ENCODE measurements at places on chromosomes 3 and 15.
A peak's percentile ranks its signal among the peaks of the same experiment; 100 is the strongest.

DNA sequence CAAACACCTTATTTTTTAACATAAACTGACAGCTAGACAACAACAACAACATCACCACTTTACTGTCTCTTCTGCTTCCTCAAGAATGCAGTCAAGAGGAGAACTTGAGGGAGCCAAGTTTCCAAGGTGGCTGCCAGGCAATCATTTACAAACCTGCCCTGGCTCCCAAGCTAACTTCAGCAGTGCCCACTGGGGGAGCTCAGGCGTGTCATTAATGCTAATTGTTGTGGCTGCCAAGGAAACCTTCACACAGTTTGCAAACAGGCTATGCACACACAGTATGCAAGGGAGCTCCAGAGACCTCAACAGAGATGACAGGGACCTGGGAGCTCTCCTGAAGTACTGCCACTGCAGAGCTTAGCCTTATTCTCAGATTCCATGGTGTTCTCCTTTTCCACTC, 2.1 kb downstream of the DZIP1L start:
- DNase-seq: peak; percentile 48

GRCh38 chr15:69792823-69793222, 304.9 kb downstream of the TLE3 start:
- no peak for DNase-seq

DNA sequence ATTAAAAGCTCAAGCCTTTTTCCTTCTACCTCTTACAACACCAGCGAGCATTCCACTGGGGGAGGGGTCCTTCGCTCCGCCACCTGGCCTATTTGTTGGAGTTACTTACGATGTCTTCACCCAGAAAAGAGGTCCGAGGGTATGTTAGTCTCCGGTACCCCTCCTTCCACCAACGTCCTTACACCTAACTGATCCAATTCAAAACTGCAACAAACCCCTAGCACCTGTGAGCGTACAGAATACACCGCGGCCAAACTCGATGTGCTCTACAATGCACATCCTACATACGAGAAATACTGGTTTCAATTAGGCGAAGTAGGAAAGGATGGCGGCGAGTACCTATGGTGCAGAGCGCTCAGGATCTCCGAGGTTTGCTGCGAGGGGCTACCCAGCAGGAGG, 944 bp downstream of the SLITRK3 start:
- no peak for DNase-seq

DNA sequence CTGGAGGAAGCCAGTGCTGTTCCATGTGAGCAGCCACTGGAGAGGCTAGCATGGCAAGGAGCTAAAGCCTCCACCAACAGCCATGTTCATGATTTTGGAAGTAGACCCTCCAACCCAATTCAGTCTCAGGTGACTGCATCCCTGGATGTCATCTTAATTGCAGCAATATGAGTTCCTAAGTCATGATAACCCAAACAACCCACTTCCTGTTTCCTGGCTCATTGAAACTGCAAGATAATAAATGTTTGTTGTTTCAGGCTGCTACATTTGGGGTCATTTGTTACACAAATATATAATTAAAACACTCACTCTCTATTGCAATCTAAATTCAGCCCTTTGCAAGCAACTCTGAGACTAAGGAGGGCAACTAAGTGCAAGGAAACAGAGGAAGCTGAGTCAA, 62.4 kb upstream of the SLC24A5 start:
- no peak for DNase-seq

DNA sequence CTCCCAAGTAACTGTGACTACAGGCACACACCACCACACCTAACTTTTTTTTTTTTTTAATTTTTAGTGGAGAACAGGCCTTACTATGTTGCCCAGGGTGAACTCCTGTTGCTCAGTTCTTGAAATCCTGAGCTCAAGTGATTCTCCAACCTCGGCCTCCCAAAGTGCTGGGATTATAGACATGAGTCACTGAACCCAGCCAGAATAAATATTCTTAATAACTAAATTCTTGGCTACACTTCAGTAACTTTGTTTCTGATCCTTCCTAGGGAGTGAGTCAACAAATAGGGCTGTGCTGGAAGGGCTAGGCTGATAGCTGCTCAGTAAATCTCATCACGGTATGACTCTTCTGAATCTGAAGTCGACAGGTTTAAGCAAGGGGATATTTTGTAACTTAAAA, 56.6 kb downstream of the P3H2 start:
- DNase-seq: peak; percentile 93

DNA sequence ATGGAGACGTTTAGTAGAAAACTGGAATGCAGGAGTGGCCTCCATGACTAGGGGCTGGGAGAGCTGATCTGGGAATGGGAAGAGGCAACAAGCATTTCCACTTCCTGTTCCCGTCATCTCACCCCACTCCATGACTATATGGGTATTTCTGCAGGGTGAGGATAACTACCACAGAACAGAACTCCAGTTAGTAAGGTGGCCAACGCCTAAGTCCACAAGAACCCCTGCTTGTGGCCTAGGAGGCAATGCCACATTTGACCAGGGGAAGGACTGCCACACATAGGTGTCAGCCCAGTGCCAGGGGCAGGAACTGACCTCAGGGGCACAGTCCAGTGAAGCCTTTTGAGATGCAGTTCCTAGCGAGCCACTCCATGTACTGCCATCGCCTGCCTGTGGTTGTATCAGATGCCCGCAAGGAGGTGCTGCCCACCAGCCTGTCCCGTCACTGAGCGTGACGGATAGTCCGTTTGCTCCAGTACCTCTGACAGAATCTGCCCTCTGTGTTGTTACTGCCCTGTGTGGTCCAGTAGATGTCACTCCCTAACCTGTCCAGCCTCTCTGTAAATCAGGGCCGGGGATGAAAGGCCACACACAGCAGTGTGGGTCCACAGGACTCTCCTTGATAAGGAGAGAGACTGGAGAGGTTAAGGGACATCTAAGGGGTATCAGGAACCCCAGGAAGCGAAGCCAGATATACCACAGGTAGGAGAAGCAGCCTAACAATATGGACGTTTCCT, 3.5 kb upstream of the MTFMT start:
- peak; percentile 87 for DNase-seq

GRCh38 chr15:90184119-90184785, 16.9 kb upstream of the SEMA4B start:
- DNase-seq: peak; percentile 74

- DNase-seq: peak; percentile 29
Observed at GRCh38 chr3:188197388-188197847, 43.5 kb downstream of the LPP start.

GRCh38 chr15:87686339-87686738, 570.2 kb downstream of the NTRK3 start:
- DNase-seq: peak; percentile 13

- DNase-seq: no peak
Observed at GRCh38 chr15:50028326-50028725, 90.7 kb downstream of the ATP8B4 start.

GRCh38 chr15:80942746-80943565, 46.7 kb downstream of the MESD start:
- DNase-seq: peak; percentile 71

GRCh38 chr3:80424951-80425350, 657.2 kb upstream of the ROBO1 start:
- DNase-seq: no peak

- DNase-seq: no peak
Observed at GRCh38 chr15:80636675-80637074, 58.4 kb upstream of the ABHD17C start.

DNA sequence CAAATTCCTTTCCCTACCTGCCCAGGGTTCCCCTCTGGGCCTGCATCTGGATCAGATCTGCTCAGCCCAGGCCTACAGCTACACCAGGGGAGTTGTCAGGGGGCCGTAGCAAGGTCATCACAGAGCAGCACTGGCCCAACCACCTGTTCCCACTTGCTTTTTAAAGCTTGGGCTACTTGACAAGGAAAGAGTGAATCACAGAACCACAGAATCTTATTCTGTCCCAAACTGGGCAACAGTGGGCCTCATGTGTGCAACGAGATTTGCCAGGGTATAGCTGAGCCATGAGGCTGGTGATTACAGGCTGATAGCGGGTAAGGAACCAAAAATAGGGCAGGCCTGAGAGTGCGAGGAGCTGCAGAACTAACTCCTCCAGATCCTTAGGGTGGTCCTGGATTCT, 66.7 kb downstream of the MYLK start:
- DNase-seq: peak; percentile 66

All from GM23248 (cell line).